NT2/D1 (cell line): ENCODE measurements at places on chromosomes 16 and 17.
A peak's percentile ranks its signal among the peaks of the same experiment; 100 is the strongest.

DNA sequence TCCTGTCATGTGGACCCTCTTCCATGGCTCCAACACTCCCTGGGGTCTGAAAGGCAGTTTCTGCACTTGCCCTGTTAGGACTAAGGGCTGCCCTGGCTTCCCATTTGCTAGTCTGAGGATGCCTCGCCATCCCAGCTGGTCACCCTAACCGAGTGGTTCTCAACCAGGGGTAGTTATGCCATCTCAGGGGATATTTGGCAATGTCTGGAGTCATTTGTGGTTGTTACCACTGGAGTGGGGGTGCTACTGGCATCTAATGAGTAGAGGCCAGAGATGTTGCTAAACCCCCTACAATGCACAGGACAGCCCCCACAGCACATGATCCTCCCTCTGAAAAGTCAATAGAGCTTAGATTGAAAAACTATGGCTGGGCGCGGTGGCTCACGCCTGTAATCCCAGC lies 26.9 kb upstream of the CDH1 start:
- DNase-seq, result no peak

DNA sequence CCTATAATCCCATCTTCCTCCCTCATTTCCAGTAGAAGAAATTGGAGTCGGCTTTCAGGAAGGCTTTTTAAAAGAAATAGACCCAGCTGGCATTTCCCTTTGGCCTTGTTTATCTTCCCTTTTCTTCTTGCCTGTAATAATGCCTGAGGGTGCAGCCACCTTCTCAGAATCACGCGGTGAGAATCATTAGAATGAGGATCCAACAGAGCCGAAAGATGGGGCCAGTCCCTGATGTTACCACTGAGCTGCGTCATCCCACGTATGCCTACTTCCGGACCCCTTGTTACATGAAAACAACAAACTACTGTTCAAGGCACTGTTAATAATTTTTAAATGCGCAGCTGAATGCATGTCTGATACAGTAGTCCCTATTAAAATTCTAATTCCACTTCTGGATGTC lies 24.1 kb downstream of the SDR42E1 start:
- no peak for DNase-seq

DNA sequence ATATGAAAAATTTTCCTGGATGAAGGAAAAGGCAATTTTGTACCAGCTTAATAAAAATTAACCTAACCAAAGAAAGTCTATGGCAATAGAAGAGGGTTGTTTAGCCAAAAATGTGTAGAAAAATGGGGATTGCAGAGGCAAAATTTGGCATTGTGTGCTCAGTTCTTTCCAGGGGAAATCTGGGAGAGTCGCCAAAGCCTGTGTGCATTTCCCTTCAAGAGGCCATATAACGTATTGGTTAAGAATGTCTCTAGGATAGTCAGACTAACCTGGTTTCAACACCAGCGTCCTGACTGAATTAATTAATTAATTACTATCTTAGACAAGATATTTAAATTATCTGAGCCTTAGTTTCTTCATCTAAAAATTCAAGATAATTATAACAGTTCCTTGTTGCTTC lies 44.8 kb upstream of the HLF start:
- no peak for DNase-seq

DNA sequence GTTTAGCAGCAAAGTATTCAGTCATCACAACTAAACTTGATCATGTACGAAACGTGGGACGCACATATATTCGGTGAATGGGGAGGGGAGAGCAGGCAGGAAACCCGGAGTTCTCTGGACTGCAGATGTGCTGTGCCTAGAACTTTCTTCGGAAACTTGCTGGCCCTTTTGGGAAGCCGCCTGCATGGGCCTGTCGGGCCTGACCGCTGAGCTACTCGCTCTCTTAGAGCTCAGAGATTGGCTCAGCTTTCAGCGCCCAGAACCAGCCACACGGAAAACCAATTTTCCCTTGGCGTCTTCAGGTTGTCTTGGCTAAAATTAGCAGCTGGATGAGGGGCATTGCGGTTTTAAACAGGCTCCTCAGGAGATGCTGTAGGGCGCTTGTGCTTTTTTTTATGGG lies 38.1 kb downstream of the ZDHHC7 start:
- DNase-seq, result no peak

DNA sequence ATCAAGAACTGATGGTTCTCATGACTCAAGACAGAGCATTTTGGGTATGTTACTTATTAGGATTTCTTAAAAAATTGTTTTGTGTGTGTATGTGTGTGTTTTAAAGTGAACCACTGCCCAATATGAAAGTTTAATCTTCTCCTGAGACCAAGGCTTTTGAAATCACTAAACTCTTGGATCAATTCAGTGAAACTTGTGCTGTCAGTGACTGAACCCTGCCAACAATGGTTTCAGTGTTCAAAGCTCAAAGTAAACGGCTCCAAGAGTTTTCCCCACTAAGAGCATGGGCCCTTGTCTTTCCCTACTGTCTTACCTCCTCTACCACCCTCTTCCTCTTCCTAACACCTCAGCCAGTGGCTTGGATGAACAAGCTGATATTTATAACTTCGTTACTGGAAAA lies 22.0 kb downstream of the NFE2L1 start:
- DNase-seq, result no peak

DNA sequence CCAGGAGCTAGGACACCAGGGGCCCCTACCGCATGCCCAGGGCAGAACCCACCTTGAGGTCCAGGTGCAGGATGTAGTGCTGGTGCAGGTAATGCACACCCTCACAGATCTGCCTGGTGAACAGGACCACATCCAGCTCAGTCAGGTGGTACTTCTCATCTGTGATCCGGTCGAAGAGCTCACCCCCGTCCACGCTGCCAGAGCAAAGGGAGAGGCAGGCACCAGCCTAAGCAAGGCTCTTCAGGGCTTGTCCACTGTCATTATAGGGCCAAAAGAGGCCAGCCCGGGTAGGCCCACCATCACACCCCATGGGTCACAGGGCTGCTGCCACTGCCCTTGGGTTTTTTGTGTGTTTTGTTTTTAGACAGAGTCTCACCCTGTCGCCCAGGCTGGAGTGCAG lies 21.0 kb downstream of the MYLK3 start:
- no peak for DNase-seq

DNA sequence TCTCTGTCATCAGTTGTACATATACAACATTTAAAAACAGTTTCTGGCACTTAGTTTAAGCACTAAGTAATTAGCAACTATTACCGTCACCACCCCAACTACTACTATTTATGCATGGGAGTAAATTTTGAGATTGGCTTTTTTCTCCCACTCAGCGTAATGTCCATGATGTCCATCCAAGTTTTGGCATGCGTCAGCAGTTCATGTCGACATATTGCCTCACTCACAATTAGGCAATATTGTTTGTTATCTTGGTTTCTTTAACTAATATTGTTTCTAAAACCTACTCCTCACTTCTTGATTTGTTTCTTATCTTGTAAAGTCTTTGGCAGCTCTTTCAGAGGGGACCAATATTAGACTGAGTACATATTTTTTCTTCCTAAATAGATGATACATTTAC lies 131.3 kb downstream of the KCNJ18 start:
- DNase-seq, result no peak

- DNase-seq, result no peak
Observed at GRCh38 chr17:49915670-49916069, 53.3 kb upstream of the DLX4 start.

DNA sequence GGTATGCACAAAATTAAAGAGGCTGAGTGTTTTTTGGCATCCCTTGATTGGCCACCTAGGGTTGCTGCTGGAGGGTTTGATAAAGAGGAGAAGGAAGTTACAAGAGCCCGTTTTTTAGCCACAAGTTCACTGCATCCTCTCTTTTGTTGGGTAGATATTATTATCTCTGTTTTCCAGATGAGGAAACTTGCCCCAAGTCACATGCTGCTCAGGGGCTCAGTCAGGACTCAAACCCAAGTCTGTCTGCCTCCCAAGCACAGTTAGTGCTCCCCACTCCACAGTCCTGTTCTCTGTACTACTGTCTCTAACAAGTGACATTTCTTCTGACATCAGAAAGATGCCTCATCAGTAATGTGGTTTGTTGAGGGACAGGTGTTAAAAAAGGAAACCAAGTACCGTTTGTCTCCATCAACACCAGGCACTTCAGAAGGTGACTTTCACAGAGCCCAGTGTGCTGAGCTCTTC lies 1.4 kb downstream of the NT5M start:
- DNase-seq, result no peak

DNA sequence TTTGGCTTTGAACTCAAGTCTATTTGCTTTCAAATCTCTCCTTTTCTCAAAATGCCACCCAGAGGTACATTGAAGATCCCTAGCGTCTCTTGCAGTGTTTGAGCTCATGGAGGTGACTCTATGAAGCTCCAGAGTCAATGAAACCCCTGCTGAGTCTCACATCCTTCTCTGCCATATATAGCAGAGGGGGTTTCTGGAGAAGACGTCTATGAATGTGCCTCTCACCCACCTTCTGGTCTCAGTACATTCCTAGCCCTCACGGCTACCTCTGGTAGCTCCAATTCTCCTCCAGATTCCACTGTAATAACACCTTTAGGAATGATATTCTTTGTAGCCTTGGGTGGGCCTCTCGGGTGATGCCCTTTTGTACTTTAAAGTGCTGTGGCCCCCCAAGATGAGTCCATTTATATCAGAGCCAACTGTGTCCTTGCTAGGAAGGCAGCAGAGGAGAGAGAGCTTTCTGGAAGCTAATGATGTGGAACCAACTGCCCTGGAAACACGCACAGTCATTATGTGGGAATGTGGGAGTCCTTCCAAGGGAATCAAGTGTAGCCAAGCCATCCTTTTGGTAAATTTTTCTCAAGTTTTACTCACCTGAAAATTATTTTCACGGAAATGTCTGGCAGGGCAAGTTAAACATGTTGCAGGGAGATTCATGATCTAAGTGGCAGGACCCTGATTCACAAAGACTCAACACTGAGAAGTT lies 123.4 kb downstream of the ASIC2 start:
- DNase-seq, result no peak

GRCh38 chr17:63082273-63082861 lies 116.3 kb downstream of the TANC2 start:
- DNase-seq, result no peak

DNA sequence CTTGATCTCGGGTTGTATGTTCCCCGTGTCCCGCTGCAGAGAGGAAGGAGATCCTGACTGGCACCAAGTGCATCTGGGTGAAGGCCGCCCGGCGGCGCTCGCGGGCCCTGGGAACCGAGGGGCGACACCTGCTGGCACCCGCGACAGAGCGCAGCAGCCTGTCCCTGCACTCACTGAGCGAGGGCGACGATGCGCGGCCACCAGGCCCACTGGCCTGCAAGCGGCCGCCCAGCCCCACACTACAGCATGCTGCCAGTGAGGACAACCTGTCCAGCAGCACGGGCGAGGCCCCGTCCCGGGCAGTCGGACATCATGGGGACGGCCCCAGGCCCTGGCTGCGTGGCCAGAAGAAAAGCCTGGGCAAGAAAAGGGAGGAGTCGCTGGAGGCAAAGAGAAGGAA lies 7.5 kb downstream of the BTBD17 start:
- peak; percentile 30 for DNase-seq

GRCh38 chr16:1871974-1872635 lies at the start of gene MEIOB:
TSS of gene MEIOB (minus strand) at chr16:1872164. CDS start at chr16:1868175, 3,989 bp downstream.
- DNase-seq, result peak; percentile 61

DNA sequence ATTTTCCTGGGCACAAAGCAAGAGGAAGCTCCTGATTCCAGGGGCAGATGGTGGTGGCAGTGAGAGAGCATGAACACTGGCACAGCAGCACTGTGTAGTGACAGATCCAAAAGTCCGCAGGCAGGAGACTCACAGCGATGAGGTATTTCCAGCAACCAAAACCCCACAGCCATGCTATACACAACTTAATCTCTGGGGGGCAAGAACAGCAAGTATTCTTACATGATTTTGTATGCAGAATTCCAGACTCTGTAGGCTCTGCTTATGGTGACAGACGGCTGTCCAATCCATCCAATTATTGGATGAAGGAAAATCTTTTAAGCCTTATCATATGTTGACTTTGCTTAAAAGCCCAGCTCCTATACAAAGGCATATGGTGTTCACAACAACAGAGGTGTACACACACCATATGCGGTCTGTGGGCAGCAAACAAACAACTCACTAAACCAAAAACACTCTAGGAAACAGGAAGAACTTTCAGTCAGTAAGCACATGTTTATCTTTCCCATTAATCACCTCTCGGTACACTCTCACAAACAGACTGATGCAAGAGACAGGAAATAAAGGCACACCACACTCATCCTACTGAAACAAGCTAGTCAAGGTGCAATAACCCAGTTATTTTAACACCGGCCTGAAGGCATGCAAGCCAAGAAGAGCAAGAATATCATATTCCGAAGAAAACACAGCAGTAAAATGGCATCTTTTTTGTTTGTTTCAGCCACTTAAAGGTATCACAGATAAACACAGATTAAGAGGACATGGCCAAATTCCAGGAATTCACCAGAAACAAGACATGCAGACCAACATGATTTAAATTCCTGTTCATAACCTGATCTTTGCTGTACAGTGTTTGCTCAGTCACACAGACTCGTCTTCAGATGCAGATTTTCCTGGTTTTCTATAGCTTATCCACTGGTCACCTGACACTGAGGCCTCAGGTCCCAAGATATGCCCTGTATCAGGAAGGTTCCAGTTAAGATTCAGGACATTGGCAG lies 47.8 kb downstream of the ERN1 start:
- DNase-seq, result no peak

DNA sequence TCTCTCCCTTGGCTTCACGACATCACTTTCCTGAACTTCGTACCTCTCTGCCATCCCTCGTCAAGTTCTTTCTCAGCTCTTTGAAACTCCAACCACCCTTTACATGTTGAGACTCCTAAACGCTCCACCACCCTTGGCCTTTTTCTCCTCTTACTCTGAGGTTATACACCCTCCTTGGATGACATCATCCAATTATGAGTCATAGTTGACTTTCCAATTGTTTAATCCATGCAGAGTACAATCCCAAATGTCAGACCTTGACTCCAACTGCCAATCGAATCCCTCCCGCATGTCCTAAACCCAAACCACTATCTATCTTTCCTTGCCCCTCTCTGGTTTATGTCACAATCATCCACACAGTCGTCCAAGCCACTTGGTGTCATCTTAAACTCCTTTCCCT lies 18.4 kb upstream of the C16orf82 start:
- DNase-seq, result no peak

GRCh38 chr16:57038166-57038565 lies 48.8 kb downstream of the NLRC5 start:
- no peak for DNase-seq

DNA sequence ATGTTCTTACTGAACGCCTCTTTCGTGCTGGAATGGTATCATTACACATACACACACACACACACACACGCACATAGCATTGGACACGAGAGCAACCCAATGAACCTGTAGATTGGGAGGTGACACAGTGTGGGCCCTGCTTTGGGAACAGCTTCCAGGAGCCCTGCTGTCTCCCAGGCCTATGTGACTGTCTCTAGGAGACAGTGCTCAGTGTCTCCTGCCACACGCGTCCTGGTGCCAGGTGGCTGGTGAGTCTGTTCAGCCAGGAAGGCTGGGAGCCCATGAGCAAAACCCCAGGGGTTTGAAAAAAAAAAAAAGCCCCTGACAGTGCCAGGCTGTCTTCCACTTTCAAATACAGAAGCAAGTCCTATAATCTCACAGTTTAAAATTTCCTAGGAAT lies 2.4 kb upstream of the SPOP start:
- no peak for DNase-seq

GRCh38 chr17:68446626-68447041 lies 10.7 kb downstream of the WIPI1 start:
- DNase-seq, result no peak

- no peak for DNase-seq
Observed at GRCh38 chr16:24995469-24995868, 19.7 kb downstream of the ARHGAP17 start.

GRCh38 chr17:56891751-56892150 lies 22.1 kb downstream of the TRIM25 start:
- no peak for DNase-seq
